ENCODE measurements at places on chromosomes 2 and 18.

DNA sequence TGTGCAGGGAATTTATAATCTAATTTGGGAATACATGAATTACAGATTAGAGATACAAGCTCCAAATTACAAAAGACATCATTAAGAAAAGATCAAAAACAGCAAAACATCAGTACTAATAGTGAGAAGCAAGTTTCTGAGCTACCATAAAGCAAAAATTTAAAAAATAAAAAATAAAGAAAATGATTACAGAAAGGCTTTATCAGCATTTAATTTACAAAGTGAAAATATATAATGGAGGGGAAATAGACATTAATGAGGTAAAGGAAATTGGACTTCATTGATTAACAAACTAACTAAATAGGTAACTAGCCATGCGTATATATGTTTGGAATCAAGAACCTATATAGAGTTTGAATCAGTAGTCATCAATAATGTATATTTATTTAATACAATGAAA lies 712.9 kb upstream of the DDX18 start:
- DNase-seq, result no peak

DNA sequence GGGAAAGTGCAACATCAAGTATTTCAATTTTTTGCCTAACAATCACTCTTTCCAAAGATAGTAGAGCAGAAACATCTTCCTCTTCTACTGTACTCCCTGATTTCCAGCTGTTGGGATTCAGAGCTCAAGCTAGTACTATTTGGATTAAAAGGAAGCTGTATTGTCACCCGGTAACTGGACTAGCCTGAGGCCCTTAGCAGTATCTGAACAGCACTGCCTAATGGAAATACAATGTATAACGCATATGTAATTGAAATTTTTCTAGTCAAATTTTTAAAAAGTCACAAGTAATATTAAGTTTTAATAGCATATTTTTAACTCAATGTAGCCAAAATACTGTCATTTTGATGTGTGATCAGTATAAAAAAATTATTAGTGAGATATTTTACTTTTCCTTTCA lies 86.2 kb downstream of the COX7A2L start:
- no peak for DNase-seq

DNA sequence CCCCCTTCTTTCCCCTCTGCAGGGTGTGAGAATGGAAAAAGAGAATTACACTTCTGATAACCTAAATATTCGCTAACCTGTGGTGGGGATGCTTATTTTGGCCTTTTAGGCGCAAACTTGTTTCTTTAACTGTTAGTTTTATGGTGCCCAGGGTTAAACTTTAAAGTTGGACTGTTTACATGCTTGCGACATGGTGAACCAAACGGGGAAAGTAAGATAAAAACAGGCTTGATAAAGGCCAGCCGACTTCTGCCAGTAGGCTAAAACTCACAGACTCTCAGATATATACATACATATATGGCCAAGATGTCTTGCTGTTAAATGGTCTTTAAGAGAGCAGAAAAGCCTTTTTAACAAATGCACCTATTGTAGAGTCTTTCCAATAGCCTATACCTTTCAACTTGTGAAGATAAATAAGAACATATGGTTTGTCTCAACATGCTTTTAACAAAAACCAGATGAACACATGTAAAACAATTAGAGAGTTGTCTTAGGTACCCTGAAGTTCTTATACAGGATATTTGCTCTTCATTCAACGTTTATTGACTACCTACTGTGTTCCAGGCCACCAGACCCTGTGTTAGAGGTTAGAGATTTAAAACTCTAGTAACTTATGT lies 29.0 kb downstream of the PRKCE start:
- no peak for DNase-seq

DNA sequence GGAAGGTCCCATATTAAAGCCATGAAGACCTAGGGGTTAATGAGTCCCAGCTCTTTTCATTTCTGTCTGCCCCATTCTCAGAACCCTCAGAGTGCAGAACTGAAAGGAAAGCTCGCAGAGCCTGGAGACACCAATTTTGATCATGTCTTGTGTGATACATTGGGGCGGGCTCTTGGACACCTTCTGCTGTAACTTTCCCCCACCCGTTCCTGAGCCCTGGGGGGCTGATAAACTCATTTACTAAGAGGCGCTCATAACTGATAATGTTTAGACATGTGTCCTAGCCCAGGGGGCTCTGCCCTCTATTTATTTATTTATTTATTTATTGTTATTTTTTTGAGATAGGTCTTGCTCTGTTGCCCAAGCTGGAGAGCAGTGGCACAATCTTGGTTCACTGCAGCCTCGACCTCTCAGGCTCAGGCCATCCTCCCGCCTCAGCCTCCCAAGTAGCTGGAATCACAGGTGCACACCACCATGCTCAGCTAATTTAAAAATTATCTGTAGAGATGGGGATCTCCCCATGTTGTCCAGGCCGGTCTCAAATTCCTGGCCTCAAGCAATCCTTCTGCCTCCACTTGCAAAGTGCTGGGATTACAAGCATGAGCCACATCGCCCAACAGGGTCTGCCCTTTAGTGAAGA lies 72.4 kb upstream of the HAAO start:
- DNase-seq, result no peak

DNA sequence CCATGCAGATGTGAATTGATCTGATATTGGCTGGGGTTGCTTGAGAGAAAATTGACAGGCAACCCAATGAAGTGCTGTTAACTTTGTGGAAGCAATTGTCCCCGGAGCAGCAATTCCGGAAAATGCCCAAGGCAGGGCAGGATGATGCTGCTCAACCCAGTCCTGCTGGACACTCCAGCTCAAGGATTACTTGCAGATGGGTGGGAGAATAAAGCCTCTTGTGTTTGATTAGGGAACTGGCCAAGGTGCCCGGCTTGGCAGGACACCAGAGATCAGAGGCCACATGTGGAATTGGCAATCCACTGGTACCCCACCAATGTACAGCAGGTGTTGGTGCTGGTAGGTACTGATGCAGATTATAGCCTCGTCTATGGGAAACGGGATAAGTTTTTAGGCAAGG lies 12.3 kb upstream of the C2orf42 start:
- DNase-seq, result no peak

DNA sequence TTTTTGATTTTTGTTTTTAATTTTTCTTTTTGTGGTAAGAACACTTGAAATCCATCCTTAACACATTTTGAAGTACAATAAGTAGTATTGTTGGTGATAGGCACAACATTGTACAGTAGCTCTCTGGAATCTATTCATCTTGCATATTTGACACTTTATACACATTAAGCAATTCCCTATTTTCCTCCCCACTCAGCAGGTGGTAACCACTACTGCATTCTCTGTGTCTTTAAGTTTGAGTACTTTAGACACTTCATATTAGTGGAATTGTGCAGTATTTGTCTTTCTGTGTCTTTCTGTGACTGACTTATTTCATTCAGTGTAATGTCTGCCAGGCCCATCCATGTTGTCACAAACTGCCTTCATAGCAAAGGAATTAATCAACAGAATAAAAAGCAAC lies 471.7 kb upstream of the CDH20 start:
- DNase-seq, result no peak

GRCh38 chr2:158189526-158189925 lies 87.8 kb downstream of the UPP2 start:
- no peak for DNase-seq

DNA sequence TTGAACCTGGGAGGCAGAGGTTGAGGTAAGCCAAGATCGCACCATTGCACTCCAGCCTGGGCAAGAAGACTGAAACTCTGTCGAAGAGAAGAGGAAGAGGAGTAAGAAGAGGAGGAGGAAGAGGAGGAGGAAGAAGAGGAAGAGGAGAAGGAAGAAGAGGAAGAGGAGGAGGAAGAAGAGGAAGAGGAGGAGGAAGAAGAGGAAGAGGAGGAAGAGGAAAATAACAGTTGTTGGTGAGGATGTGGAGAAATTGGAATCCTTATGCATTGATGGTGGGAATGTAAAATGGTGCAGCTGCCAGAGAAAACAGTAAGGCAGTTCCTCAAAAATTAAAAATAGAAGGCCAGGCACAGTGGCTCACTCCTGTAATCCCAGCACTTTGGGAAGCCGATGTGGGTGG lies 8.5 kb upstream of the NCL start:
- no peak for DNase-seq

GRCh38 chr2:40034198-40034597 lies 255.1 kb upstream of the THUMPD2 start:
- DNase-seq, result no peak

- no peak for DNase-seq
These were observed 303.3 kb downstream of the XIRP2 start for GRCh38 chr2:167191588-167191987.

DNA sequence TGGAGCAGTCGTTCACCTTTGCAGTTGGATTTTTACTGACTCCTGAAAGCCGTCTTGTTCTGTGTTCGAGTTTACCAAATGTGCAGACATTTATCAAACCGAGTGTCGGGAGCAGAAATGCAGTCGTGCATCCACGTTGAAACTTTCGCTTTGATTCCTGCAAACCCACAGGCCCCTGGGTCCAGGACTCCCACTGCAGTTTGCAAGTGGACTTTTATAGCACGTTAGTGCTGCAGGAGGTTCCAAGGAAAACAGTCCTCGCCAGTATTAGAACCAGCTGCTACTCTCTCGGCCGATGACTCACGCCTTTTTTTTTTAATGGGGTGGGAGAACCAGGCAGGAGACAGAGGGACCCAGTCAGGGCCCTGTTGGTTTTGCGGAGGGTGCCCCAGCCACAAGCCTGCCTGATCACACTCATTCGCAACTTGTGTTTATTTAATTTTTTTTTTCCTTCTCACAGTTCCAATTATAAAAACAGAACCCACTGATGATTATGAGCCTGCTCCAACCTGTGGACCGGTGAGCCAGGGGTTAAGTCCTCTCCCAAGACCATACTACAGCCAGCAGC lies 90.1 kb downstream of the NFATC1 start:
- no peak for DNase-seq

- no peak for DNase-seq
These were observed 130.0 kb downstream of the ARL4C start for GRCh38 chr2:234366891-234367290.

DNA sequence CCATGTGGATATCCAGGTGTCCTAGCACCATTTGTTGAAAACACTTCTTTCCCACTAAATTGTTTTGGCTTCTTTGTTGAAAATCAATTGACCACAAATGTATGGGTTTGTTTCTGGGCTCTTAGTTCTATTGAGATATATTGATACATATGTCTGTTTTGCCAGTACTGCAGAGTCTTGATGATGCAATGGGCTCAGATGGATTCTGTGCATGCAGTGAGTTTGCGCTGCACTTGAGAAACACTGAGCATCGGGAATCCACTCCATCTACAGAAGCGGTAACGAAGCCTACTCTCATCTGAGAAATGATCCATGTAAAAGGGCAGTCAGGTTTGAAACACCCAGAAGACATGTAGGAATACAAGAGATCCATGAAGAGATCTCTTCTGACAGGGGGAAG lies 21.9 kb upstream of the DNAJC10 start:
- DNase-seq, result no peak

DNA sequence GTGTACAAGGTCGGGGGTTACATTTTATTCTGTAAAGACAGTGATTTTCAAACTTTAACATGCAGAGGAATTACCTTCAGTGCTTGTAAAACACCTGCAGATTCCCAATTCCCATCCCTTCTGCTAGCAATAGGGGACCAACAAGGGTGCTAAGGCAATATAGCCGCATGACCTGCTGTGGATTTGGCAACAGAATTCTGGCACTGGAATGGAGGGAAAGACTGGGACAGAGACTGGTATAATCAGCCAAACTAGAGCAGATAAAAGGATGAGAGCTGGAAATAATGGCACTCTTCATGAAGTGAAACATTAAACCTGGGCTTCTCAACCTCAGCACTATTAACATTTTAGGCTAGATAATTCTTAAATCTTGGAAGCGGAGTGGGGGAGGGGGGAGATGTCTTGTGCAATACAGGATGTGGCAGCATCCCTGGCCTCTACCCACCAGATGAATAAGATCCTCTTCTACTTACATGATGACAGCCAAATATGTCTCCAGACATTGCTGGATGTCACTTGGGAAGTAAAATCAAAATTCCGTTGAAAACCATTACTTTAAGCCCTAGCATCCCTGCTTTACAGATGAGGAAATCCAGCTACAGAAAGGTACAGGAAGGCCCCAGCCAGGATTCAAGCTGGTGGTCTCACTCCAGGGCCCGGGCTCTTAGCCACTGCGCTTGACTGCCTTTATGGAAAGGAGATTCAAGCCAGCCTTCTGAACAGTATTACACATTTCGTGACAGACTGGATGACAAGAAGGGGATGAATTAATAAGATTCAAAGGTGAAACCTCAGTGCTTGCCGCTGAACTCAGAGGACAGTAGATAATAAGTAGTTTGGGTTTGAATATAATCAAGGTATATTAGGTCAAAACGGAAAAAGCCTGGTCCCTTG lies 1.7 kb downstream of the EVA1A start:
- no peak for DNase-seq

- no peak for DNase-seq
These were observed 83.7 kb upstream of the RBM44 start for GRCh38 chr2:237714690-237715458.

GRCh38 chr18:51330148-51330547 lies 132.7 kb upstream of the MEX3C start:
- no peak for DNase-seq

DNA sequence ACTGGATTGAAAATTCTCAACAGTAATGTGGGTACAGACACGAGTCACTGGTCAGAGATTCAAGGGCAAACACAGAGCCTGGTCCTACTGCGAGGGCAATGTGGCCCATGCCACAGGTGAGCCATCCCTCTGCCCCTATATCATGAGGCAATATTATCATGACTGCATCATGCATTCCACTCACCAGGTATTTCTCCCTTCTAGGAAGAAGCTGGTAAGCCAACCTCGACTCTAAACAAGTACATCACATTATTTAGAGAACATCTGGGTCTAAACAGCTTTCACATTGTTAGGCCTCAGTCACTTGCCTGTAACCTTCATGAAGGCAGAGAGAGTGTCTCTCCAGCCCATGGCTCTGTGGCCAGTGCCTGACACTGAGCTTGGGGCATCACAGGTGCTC lies 14.6 kb upstream of the RPL31 start:
- DNase-seq, result no peak

DNA sequence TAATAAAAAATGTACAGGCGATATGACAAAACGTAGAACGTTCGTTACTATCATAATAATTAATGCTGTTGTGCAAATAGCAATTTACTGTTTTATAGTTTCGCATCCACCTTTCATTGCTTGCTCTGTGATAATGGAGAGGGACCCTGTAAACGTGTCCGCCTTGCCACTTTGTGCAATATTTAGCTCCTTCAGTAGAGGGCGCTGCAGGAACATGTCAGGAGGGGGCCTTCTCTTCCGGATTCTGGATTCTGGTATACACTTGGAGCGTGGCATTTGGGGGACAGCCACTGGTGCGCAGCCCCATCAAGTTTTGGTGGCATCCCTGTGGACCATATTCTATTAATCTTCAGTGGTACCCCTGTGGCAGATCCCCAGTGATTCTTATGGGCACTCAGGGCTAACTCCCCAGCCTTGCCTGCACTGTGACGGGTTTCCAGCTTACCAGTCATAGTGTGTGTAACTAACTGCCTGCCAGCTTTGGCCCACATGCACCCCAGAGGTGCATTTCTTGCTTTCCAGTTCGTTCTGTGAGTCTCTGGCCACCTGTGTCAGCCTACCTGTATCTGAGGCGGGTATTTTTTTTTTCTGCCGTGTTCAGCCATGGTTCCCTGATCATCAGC lies 140.3 kb downstream of the CYRIA start:
- DNase-seq, result no peak
